Activated CD4-positive, alpha-beta T cell treated with anti-CD3 and anti-CD28 coated beads for 48 hours (primary cell): ENCODE measurements at places on chromosomes 5 and 9.

GRCh38 chr5:97131139-97131710, 11.2 kb downstream of the LIX1 start:
- no peak for DNase-seq

DNA sequence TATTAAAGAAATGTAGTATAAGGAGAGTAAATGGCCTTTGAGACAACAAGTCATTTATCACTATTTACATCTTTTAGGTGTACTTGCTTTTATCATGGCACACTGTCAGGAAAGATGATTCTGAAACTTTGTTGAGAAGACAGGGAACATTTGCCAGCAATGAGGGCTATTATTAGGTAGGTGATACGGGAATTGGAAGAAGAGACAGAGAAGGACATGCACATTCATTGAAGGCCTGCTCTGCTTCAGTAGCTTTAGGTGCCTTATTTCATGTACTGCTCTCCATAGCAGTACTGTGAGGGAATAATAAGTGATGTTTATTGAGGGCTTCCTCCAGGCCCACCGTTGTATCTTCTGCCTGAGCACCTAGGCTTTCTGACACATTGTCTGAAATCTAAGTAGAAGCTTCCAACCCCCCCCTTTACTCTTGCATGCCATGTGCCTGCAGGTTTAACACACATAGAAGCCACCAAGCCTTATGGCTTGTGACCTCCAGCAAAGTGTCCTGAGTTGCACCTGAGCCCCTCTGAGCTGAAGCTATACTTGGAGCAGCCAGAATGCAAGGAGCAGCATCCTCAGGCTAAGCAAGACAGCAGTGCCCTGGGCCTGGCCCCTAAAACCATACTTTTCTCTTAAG, 275.2 kb upstream of the VLDLR start:
- DNase-seq: no peak

DNA sequence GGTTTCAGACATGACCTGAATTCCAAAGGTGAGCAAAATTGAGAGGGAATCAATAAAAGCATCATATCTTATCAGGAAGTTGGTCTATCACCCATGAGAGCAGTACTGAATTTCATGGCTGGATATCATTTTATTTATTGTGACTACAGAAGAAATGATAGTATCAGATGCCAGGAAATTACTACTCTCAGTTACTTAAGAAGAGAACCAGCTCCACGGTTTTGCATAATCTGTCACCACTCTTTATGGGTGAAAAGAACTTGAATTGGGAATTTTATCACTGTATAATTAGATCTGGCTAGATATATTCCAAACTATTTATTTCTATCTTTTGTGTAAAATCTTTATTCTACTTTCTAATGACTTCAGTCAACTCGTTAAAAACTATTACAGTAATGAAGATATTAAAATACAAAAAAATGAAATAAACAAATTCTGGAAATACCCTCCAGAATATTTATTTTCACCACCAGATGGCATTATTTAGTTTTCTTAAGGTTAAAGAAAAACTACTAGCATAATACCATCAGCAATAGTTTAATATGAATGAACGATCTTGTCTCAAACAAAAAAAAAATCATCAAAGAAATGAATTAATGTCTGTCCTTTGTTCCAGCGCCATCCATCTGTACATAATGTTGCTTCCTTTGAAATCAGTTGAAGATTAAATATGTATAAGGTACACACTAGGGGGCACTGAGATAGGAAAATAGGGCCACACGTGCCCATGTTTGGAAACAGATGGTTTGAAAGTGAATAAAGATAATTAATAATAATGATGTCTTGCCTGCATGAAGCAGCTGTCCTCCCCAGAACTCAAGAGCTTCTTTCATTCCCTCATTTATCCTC, 84.7 kb upstream of the SLCO6A1 start:
- DNase-seq: no peak

GRCh38 chr5:170070556-170071412, 34.9 kb upstream of the FOXI1 start:
- DNase-seq: peak; percentile 33

DNA sequence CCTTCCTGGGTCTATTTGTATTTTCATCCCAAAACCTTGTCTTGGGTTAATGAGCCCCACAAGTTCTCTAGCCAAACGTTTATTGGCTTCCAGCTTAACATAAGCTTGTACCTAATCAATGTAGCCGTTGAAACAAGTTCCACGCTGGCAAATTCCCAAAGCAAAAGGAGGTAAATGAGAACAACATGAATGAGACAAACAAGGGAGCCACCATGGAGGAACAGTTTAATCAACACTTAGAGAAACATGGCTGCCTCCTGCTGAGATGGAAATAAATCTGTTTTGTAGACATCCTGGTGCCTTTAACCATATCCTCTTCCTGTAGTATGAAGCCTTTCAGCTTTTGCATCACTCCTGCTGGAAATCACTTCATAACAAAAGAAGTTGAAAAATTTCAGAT, 166.6 kb upstream of the NFIB start:
- no peak for DNase-seq

- DNase-seq: no peak
Observed at GRCh38 chr9:29039258-29039657, 1466.0 kb upstream of the C9orf72 start.

DNA sequence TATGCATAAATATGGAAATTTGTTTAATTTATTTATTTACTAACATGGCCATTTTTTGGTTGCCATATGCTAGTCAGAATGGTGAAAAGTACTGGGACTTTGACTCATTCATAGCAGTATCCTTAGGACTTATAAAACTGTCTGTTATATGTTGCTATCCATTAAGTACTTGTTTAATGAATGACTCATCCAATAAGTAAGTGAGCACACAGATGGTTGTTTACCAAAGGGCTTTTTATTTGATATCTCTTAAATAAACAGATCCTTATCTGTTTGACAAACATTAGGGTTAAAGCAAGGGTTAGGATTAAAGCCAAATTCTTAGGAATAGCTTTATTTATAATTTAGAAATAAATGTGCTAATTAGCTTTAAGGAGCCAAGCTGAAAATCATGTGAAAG, 183.4 kb downstream of the FBXO4 start:
- no peak for DNase-seq

DNA sequence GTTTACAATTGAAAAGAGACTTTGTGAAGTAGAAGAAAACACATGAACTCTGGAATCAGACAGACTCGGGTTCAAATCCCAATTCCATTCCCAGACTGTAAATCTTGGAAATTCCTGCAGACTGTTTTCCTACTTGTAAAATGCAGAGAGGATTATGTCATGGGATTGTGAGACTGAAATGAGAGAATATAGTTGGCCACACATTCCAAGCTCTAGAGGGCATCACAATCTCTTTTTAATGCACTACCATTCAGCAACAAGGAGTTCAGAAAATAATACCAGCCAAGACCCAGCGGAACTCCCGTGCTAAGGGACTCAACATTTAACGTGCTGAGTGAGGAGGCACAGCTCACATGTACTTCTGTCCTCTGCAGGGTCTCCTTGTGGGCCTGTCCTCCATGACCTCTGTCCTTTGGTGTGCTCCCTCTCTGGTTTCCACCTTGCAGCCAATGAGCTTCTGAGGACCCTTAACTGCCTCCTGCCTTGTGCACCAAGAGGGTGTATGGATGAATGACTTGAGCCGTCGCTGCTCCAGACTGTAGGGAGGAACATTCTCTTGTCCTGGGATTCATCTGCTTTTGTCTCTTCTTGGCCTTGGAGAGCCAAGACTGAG, 263.5 kb downstream of the NTRK2 start:
- DNase-seq: no peak

DNA sequence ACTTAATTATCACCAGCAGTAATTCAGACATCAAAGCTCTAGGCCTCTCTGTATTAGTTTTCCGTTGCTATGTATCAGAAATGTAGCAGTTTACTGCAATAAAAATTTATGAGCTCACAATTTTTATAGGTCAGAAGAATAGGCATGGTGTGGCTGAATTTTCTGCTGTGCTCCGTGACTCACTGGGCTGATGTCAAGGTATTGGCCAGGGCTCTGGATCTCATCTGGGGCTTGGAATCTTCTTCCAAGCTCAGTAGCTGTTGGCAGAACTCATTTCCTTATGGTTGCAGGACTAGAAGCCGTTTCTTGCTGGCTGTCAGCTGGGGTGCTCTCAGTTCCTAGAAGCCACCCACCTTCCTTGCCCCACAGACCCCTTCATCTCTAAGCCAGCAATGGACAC, 66.3 kb downstream of the PSAT1 start:
- DNase-seq: no peak

DNA sequence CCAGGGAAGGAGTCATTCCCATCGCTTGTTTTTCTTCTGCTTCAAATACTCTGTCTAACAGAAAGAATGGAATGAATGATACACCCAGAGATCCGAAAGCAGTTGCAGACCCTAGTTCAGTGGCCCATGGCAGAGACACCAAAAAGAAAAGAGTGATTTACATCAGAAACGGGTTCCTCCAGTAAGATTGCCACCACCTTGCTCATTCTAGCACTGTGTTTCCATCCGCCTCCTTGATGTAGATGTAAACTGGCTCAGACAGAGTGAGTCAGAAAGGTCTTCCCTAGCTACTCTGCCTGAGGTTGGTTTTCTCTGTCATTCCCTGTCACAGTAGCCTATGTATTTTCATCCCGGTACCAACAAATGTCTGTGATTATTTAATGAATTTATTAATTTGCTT, 15.9 kb upstream of the CLINT1 start:
- no peak for DNase-seq

DNA sequence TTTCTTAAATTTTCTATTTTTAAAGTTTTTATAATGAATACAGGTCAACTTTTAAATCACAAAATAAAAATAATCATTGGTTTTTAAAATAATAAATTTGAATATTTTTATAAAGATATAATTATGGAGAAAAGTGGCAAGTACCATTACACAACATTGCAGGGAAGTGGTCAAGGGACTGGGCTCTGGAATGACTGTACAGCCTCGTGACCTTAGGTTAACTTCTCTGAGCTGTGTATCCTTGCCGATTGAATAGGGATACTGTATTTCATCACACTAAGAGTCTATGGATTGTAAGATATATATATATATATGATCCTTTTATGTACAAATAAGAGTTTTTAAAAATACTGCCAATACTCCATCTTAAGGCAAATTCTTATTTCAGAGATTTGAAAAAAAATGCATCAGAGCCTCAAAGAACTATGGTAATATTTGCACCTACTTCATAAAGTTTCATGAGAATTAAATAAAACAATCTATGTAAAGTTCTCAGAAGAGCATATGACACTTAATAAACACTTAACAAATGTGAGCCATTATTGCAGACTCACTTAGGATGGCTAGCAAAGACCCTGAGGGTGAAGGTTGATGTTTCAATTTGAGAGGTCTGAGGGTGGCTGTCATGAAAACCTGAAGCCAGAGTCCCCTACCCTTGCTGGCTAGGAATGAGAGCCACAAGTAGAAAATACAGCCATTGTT, 136.5 kb downstream of the CCDC192 start:
- DNase-seq: no peak

DNA sequence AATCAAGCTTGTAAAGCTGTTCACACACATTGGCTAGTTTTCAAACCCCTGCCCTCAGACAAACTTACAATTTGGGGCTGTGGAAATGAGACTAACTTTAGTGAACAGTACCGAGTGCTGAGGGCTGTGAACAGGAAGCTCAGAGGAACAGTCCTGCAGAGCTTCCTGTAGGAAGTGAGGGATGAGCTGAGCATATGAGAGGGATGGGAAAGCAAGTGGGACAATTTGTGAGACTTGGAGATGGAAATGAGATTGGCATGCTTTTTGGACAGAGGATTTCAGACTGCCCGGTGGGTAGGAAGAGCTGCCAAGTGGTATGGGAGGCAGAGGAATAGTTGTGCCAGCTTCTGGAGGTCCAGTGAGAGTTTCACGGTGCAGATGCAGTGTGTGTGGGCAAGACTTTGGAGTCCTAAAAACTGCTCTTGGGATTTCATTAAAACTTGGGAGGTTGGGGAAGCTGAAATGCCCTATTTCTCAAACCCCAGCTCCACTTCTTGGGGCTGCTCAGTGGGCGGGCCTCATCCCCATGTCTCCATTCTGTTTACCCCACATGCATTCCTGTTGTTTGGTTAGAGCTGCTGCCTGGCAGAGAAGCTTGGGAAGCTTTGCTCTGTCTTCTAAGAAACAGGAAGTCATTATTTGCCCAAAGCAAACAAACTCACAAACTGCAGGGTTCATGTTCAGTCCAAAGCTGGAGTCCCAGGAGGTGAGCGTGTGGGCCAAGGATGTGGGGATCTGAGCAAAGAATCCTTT, 267.5 kb downstream of the ZSWIM6 start:
- no peak for DNase-seq

GRCh38 chr9:38696999-38697398, 22.9 kb downstream of the FAM240B start:
- DNase-seq: no peak

DNA sequence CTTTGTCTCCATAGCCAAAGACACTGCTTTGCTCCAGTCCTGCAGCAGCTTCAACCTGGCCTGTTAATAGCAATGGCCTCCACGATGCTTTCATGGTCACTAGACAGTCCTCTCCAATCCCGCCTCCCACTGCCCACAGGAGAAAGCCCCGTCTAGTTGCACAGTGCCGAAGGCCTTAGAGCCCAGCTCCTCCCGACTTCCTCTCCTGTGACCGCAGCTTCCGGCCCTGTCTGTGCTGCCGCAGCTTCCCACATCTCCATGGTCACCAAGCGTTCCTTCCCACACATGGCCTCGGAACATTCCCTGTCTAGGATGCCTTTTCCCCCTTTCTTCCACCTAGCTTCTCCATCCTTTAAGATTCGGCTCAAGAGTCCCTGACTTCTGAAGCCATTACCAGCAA, 23.4 kb downstream of the PCA3 start:
- DNase-seq: no peak

GRCh38 chr5:172820046-172820767, 13.8 kb upstream of the ERGIC1 start:
- DNase-seq: peak; percentile 74

GRCh38 chr5:34488984-34489383, 167.1 kb upstream of the RAI14 start:
- no peak for DNase-seq

DNA sequence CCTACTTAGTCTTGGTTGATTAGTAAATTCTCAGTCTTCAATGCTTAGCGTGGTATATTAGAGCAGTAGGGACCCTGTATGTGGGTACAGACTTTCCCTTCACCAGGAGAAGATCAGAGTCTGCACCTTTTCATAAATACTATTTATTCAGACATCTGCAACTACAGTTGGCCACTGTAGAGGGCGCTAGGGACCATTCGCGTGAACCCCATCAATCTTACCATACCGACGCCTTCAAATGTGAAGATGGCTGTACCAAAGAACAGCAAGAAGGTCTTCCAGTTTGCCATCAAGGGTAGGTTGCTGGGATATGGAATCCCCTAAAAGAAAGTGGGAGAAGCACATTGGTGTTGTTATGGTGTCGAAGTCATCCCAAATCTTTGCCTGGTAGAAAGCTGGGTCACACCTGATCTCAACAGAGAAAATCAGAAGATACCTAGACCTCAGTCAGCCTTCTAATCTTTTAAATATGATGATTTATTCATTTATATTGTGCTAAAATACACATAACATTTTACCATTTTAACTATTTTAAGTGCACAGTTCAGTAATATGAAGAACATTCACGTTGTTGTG, 19.1 kb downstream of the SLC36A3 start:
- peak; percentile 25 for DNase-seq

GRCh38 chr5:36661456-36662220, 55.2 kb downstream of the SLC1A3 start:
- no peak for DNase-seq
